Ovary (tissue), 10 donors: ENCODE measurements at places on chromosomes 11 and 22. TPM values are rescaled to one million over a fixed set of nuclear protein-coding genes. Genes with fewer than 3 reads are reported as not detected.

DRD4 gene
- polyA plus RNA-seq = not detected

SLC22A8 gene
- polyA plus RNA-seq = not detected

GRCh38 chr11:70146895-70147520, 56.1 kb upstream of the FADD start:
- H3K4me3 ChIP-seq = no peak overlapping the region
- H3K27ac ChIP-seq = no peak overlapping the region
- no peak for DNase-seq
- no peaks in the 10 kb centered on the region for H3K4me1 ChIP-seq

DNA sequence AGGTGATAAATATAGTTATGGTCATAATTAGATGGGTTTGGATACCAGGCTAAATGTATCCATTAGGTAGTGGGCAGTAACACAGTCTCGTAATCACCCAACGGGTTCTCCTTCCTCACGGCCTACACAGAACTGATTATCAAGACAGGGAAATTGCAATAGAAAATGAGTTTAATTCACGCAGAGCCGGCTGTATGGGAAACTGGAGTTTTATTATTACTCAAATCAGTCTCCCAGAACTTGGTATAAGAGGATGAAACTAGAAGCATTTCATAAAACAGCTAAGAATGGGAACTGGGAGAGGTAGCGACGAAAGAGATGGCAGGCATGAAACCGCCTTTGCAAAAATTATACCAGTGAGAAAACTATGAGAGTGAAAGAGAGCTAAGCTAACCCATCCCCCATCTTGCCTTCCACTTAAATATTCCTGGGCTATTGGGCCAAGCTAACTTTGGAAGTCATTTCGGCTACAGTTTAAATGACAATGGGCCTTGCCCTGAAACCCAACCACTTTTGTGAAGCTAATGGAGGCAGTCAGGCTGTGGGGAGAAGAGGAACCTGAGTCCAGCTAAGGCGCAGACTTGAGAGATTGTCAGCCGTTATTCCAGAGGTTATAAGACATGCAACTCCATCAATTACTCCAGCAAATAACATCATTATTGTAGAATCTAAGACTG, 29.6 kb downstream of the CTSC start:
- H3K27ac ChIP-seq = no peak overlapping the region
- no peaks in the 10 kb centered on the region for H3K27me3 ChIP-seq
- no peaks in the 10 kb centered on the region for H3K36me3 ChIP-seq
- H3K4me1 ChIP-seq = peaks cover 3% of the 10 kb centered on the region
- H3K4me3 ChIP-seq = no peak overlapping the region

DNA sequence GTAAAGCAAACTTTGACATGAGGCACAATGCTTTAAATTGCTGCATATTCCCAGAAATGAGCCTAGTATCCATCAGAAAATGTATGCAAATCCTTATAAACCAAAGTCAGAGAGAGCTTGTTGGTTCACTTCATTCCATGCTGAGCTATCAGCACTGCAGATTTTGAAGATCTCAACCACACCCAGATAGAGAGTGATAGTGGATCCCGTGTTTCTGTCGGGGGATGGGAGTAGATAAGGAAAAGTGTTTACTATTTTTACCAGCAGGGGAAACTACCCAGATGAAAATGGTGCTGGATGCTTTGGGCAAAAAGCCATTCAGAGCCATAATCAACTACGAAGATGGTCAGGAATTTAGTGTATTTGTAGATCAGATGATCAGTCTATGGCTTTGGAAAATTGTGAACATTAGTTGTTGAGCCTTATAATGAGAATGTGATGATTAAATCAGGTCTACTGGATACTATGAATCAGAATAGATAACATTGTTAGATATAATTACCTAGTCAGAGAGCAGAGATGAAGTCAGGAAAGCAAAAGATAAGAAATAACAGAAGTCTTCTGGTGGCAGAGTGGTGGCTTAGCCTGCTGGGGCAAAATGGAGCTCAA, 10.8 kb downstream of the OR51B6 start:
- no peak overlapping the region for H3K4me3 ChIP-seq
- no peak for DNase-seq
- no peaks in the 10 kb centered on the region for H3K4me1 ChIP-seq
